ENCODE measurements at places on chromosomes 6 and 20.

- no peak for DNase-seq
Measured at GRCh38 chr20:52083627-52084232, 107.8 kb downstream of the ZFP64 start.

- DNase-seq: no peak
Measured at GRCh38 chr6:67608099-67608749, 1026.9 kb upstream of the ADGRB3 start.

- no peak for DNase-seq
Measured at GRCh38 chr20:1803061-1803931, 91.9 kb upstream of the SIRPA start.

DNA sequence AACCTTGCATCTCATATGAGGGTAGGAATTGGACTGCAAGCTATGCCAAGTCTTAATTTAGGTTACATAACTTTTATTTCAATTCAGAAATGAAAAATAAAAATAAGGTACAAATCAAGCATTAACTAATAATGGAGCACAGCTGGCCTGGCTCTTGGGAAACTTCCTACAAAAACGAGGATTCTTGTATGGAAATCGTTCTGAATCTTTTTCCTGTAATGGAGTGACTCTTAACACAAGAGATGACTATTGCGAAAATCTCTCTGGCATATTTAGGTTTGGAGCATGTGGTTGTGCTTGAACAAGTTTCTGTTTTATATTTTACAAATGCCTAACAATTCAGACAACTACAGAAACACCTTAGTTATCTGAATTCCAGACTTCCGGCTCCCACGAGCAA is 34.0 kb upstream of the PI16 start:
- no peak for DNase-seq

DNA sequence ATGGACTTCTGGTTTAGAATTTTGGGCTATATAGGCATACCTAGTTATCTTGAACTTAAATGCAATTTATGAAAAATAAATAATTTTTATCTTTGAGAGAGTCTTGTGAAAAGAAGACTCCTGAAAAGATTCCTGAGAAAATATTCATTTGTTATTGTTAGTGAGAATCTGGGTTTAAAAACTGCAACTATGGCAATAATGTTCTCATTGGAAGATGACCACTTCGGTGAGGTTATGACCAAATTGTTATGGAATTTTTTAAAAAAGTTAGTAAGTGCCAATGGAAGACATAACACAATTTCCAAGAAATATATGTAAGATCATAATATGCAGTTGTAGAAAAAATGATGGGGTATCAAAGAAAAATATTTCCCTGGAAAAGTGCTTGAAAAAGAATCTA is 46.3 kb downstream of the GRIK2 start:
- DNase-seq: no peak

GRCh38 chr20:23519556-23519955 is 28.6 kb downstream of the CST8 start:
- no peak for DNase-seq

DNA sequence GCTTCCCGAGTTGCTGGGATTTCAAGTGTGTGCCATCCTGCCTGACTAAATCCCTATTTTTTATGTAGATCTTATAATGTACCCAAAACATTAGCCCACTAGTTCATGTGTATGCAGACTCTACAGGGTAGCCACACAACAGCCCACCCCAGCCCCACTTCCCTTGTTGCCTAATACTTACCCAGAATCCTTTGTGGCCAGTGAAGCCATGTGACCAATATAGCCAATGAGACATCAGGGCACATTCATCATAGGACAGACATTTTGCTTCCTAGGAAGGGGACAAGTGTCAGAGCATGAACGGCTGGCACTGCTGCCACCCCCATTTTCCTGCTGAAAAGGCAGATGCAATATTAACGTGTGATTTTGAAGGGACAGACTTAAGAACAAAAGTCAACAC is 36.0 kb upstream of the TCP11 start:
- DNase-seq: no peak

DNA sequence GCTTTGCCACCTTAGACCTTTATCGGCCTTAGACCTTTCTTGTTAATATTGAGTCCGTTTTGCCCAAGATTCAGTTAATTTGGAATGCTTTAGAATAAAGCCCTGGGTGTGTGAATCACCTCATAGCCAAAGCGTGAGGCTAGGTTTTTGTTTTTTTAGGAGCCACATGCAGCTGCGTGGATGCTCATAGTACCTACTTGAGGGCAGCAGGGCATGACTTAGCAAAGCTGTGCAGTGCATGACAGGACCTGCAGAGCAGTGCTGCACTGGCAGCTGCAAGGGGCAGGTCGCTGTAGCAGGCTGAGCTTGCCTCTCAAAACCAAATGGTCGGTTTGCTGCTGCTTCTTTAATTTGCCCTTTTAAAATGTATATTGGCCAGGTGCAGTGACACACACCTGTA is 116.1 kb downstream of the JAG1 start:
- DNase-seq: no peak

GRCh38 chr6:17640477-17640917 is 40.4 kb downstream of the FAM8A1 start:
- DNase-seq: no peak

- no peak for DNase-seq
Measured at GRCh38 chr6:66065313-66065712, 358.3 kb upstream of the EYS start.

GRCh38 chr6:10720265-10720959 is 2.5 kb upstream of the TMEM14C start:
- DNase-seq: no peak

GRCh38 chr6:79874531-79875134 is 72.7 kb downstream of the ELOVL4 start:
- DNase-seq: no peak

- DNase-seq: no peak
Measured at GRCh38 chr6:82487895-82488294, 124.3 kb downstream of the TPBG start.

GRCh38 chr6:136037242-136037875 is 185.9 kb downstream of the PDE7B start:
- no peak for DNase-seq

- no peak for DNase-seq
Measured at GRCh38 chr6:151027936-151028838, 162.7 kb downstream of the MTHFD1L start.

DNA sequence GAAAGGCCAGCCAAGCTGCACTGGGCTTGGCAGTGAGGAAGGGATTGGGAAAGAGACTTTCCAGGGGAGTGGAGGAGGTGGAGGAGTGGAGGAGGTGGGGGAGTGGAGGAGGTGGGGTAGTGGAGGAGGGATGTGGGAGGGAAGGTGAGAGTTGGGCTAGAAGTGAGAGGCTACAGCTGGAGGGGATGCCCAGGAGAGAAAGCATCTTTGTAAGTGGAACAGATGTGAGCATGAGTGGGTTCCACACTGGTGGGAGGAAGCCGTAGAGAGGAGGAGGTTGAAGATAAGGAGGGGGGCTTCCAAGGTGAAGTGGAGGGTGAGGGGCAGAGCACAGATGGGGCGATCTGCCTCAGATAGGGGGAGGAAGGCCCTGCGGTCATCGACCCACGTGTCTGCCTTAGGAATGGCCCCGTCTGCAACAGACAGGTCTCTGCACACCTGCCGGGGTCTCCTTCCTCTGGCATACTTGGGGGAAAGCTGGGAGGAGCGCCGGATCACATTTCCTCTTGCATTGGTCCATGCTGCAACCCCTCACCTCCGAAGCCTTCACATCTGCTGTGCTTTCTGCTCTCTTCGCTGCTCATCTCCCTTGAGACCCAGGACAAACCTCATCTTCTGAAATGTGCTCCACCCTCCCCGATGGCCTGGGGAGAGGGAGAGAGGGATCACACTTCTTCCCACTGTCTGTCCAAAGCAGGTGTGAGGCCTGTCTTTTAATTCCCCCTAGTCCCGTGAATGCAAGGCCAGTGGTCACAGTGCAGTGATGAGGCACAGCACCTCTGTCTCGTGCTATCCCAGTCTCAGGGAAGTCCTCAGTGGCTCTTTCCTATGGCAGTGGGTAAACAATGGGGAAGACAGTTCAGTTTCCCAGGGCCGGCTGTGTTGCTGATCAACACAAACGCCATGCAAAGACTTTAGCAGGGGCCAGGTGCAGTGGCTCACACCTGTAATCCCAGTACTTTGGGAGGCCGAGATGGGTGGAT is 48.6 kb upstream of the SNX9 start:
- no peak for DNase-seq

GRCh38 chr6:114897536-114897935 is 554.7 kb upstream of the HS3ST5 start:
- peak; percentile 31 for DNase-seq

DNA sequence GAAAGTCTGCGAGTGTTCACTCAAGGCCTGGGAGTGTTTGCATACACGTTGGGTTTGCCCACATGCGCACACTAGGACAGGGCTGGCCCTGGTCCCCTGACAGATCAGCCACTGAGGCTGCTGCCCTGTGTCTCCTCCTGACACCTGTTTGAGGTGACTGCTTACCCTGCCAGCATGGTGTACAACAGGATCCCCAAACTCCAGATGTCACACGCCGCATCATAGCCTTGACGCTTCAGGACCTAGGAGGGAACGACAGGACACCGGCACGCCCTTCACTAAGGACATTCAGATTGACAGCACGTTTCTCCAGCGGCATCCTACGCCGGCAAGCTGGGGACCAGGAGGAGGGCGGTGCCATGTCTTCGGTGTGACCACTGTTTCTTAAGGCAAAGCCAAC is 37.0 kb upstream of the MPC1 start:
- DNase-seq: no peak

DNA sequence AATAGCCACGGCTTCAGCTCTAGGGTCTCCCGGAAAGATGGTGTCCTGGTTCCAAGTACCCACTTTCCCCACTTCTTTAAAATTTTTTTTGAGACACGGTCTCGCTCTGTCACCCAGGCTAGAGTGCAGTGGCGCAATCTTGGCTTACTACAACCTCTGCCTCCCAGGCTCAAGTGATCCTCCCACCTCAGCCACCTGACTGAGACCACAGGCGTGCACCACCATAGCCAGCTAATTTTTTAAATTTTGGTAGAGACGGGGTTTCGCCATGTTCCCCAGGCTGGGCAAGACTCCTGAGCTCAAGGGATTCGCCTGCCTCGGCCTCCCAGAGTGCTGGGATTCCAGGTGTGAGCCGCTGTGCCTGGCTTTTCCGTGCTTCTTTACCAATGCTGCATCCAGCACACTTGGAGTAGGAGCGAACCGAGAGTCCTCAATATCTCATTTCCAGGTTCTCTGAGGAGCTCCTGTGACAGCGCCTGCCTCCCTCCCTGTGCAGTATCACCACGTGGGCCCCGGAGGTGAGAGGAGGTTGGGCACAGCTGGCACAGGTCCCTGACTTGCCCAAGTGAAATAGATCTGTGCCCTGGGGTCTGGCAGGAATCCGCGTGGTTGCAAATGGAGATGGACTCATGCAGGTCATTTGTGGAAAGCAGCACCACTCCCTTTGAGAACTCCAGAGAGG is 37.3 kb downstream of the EZR start:
- no peak for DNase-seq

DNA sequence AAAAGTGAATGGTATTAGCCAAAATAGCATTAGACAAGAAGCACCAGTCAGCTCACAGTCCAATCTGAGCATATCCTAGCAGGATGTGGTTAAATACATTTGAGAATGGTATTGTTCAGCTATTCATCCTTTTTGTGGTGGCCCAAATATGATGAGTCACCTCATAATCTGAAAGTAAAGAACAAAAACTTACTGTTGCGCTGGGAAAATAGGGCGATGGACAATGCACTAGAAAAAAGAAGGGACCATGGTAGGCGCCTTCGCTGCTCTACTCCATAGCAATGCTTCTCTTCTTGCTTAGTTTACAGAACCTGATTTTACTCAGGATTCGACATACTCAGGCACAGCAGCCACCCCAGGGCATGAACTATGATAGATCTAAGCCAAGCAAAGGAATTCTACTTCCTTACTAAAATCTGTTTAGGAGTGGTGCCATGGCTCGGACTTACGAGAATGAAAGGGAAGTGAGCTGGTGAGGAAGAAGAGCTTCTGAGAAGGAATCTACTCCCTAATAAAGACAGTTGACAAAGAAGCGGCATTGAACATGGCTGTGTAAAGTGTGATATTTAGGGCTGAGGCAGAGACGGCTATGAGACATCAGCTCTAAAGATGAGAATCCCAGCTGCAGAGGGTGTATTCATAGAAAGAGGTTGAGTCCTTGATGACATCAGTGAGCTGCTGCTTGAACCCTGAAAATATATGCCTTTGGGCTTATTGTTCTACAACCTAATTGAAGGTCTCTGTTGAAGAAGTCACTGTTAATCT is 16.6 kb upstream of the FBXO9 start:
- no peak for DNase-seq

DNA sequence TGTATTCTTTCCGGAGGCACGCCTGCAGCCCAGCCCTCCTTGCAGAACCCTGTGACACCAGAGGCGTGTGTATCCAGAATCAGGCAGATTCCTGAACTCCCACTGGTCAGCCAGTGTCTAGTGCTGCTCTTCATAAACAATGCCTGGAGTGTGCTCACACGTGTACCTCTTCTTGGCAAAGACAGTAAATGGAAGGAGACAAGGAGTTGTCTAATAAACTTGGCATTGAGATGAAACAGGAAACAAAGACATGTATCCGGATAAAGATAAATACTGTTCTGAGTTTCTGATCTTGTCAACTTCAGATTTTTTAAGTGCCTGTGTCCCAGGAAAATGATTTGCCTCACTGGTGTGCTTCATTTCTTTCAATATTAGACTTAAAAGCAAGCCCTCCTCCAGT is 1.7 kb downstream of the RPS6KA2 start:
- DNase-seq: no peak

DNA sequence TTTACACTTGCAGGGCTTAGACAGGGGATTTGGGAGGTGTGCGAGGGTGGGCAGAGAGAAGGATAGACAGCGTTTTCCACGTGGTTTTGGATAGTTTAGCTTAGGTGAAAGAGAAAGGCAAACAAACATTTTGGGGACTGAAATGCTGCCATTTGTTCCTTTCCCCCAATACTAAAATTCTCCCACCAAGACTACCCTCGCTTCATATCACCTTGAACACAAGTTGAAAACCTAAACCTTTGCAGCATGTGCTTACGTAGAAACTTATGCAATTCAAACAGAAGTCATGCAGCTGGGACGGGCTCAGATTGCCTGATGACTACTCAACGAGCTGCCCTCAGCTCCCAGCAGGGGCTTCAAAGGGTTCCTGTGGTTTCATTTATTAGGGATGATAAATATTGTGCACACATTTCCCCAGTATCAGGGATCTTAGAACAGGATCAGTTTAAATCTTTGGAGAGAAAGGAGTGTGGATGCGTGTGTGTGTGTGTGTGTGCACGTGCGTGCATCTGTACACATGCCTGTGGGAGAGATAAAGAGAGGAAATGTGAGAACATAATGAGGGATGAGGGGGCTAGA is 77.3 kb downstream of the SLC22A23 start:
- no peak for DNase-seq

- peak; percentile 39 for DNase-seq
Measured at GRCh38 chr20:45592574-45593189, 13.6 kb upstream of the WFDC8 start.

DNA sequence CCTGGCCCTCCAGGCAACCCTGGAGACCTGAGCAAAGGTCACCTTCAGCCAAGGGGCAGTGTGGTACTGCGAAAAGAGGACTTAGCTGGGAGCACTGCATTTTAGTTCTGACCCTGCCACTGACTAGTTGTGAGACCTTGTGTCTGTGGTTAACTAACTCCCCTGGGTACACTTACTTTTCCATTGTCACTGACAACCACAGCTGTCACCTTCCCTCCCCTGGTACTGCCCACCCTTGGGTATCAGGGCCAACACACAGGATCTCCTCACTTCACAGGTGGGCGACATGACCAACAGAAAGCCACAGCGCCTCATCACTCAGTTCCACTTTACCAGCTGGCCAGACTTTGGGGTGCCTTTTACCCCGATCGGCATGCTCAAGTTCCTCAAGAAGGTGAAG is 21.6 kb upstream of the GNRH2 start:
- no peak for DNase-seq

Data from HS-27A (cell line).